IMR-90 (cell line): ENCODE measurements at places on chromosomes 5 and 9. TPM values are rescaled to one million over a fixed set of nuclear protein-coding genes. Genes with fewer than 3 reads are reported as not detected.

DNA sequence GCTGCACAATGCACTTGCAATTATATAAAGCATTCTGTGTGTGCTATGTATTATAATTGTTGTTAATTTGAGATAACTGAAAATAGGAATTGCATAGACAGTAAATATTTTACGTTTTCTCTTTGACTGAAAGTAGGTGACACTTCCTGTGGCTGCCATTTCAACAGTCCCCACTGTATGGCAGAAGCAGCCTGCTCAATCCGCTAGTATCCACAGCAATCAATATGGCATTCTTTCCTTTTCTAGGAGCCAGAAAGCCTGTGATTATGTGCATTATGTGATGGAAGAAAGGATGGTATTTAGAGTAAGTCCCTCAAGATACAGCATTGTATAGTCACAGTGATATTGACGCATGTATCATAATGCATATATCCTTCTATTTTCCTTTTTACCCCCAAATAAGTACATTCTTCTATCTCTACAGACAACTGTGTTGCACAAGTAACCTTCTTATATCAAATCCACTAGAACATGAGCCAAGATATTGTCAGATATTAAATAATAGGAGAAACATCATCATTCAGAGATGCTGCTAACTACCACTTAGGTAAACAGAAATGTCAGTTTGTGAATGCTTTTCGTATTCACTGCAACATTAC, 59.7 kb downstream of the CARTPT start:
- no peak overlapping the region for H3K27ac ChIP-seq
- peaks cover 5% of the 10 kb centered on the region for H3K27me3 ChIP-seq
- H3K4me3 ChIP-seq: no peak overlapping the region
- H3K36me3 ChIP-seq: no peaks in the 10 kb centered on the region
- peak; percentile 14 for DNase-seq

DNA sequence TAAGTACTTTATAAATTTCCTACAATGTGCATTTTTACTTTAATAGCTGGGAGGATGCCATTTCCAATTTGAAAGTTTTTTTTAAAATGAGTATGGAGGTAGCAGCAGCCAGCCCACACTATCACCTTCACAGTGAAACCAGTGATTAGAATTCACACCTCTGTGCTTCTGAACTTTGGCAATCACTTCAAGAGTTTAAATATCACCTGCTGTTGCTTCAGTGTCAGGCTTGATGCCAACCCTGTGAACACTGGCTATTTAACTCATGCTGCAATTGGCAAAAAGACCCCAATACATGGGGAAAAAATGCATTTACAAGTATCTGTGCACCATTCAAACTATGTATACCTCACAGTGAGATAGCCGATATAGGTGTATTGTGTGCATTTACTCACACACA, 57.4 kb downstream of the CDK5RAP2 start:
- DNase-seq: no peak
- peaks cover 26% of the 10 kb centered on the region for H3K36me3 ChIP-seq
- H3K27me3 ChIP-seq: no peaks in the 10 kb centered on the region
- no peaks in the 10 kb centered on the region; the same call in 1 of the 2 replicates for H3K4me1 ChIP-seq
- no peak overlapping the region for H3K27ac ChIP-seq

The LCN1 gene
- not detected in 2 replicates for total RNA-seq

The PSAT1 gene
- total RNA-seq: 88.4 and 98.9 TPM in 2 replicates

The PCDHA6 gene
- under 0.01 TPM in 1 of 2 replicates, not detected in the other for total RNA-seq

The ESM1 gene
- 8.9 and 10.2 TPM in 2 replicates for total RNA-seq

- DNase-seq: no peak
- H3K36me3 ChIP-seq: no peaks in the 10 kb centered on the region
- H3K4me3 ChIP-seq: no peak overlapping the region
- H3K27ac ChIP-seq: no peak overlapping the region
- H3K4me1 ChIP-seq: no peaks in the 10 kb centered on the region
Observed at GRCh38 chr5:107157809-107158208, 512.9 kb downstream of the EFNA5 start.

- H3K36me3 ChIP-seq: no peaks in the 10 kb centered on the region
- peaks cover 1% of the 10 kb centered on the region for H3K27me3 ChIP-seq
- no peak overlapping the region for H3K4me3 ChIP-seq
- H3K27ac ChIP-seq: no peak overlapping the region
- H3K4me1 ChIP-seq: peaks cover 2% of the 10 kb centered on the region; the same call in 1 of the 2 replicates
Observed at GRCh38 chr5:66884564-66885243, 288.5 kb downstream of the MAST4 start.

The CTXN3 gene
- not detected in 2 replicates for total RNA-seq

The PTGER4 gene
- 7.9 and 10.6 TPM in 2 replicates for total RNA-seq

- no peak overlapping the region for H3K4me3 ChIP-seq
- peaks cover 18% of the 10 kb centered on the region for H3K4me1 ChIP-seq
- no peaks in the 10 kb centered on the region for H3K27me3 ChIP-seq
- no peak overlapping the region for H3K27ac ChIP-seq
Observed at GRCh38 chr5:143159031-143159430, 244.5 kb downstream of the NR3C1 start.

The TOMM5 gene
- 159 and 229 TPM in 2 replicates for total RNA-seq

- H3K27me3 ChIP-seq: no peaks in the 10 kb centered on the region
- H3K27ac ChIP-seq: no peak overlapping the region
- no peaks in the 10 kb centered on the region for H3K4me1 ChIP-seq
- no peaks in the 10 kb centered on the region for H3K36me3 ChIP-seq
- DNase-seq: no peak
Observed at GRCh38 chr5:11266331-11266730, 505.3 kb upstream of the DAP start.

- H3K27ac ChIP-seq: peak overlapping the region; percentile 66; the same call in 1 of the 2 replicates
- H3K27me3 ChIP-seq: no peaks in the 10 kb centered on the region
- H3K4me1 ChIP-seq: peaks cover 9% of the 10 kb centered on the region
- peak; percentile 16 for DNase-seq
- H3K4me3 ChIP-seq: peak overlapping the region; percentile 73
Observed at GRCh38 chr9:136886610-136887597, 588 bp downstream of the TRAF2 start.

GRCh38 chr5:143933451-143933850, 121.5 kb downstream of the HMHB1 start:
- H3K4me3 ChIP-seq: no peak overlapping the region
- H3K27me3 ChIP-seq: no peaks in the 10 kb centered on the region
- no peaks in the 10 kb centered on the region for H3K4me1 ChIP-seq
- H3K27ac ChIP-seq: no peak overlapping the region

DNA sequence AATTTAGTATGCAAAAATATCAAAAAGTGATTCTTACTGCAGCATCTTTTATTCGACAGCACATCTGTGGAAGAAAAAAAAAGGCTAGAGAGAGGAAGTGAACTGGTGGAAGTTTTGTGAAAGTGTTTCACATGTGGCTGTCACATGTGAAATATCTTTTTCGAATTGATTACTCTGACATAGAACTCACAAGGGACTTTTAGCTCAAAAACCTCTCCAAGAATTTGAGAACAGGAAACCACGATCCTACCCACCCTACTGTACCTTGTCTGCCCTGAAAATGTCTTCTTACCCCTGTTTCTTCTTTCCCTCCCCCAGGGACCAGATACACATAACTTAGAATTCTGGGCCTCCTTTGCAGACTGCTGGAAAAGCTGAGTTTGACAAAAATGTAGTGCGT, 106.5 kb upstream of the PRRC1 start:
- H3K36me3 ChIP-seq: no peaks in the 10 kb centered on the region
- H3K4me3 ChIP-seq: no peak overlapping the region
- DNase-seq: no peak

GRCh38 chr9:105679257-105680022, 14.9 kb upstream of the TMEM38B start:
- no peak for DNase-seq
- no peaks in the 10 kb centered on the region for H3K4me1 ChIP-seq
- no peak overlapping the region for H3K4me3 ChIP-seq
- peaks cover 7% of the 10 kb centered on the region for H3K27me3 ChIP-seq

GRCh38 chr5:51381761-51382474, 1.3 kb upstream of the ISL1 start:
- H3K36me3 ChIP-seq: no peaks in the 10 kb centered on the region
- no peak overlapping the region for H3K27ac ChIP-seq
- H3K4me3 ChIP-seq: no peak overlapping the region; the same call in 1 of the 2 replicates
- no peak for DNase-seq

- no peaks in the 10 kb centered on the region; the same call in 1 of the 2 replicates for H3K27me3 ChIP-seq
- no peak overlapping the region for H3K4me3 ChIP-seq
- H3K27ac ChIP-seq: no peak overlapping the region
- no peaks in the 10 kb centered on the region for H3K36me3 ChIP-seq
- DNase-seq: no peak
- no peaks in the 10 kb centered on the region for H3K4me1 ChIP-seq
Observed at GRCh38 chr5:108607421-108607820, 140.3 kb upstream of the FER start.

GRCh38 chr5:74206579-74207550, 433.7 kb downstream of the ENC1 start:
- H3K27me3 ChIP-seq: no peaks in the 10 kb centered on the region
- no peaks in the 10 kb centered on the region for H3K36me3 ChIP-seq
- no peak overlapping the region for H3K4me3 ChIP-seq
- peak; percentile 78 for DNase-seq
- no peak overlapping the region for H3K27ac ChIP-seq
- H3K4me1 ChIP-seq: peaks cover 3% of the 10 kb centered on the region; the same call in 1 of the 2 replicates

GRCh38 chr9:136045595-136046553, 49.2 kb downstream of the NACC2 start:
- peaks cover 33% of the 10 kb centered on the region for H3K36me3 ChIP-seq
- H3K27ac ChIP-seq: 0 out of 2 replicates have a peak overlapping the region, but pooled peaks have one; percentile 8
- peak; percentile 63 for DNase-seq
- H3K4me3 ChIP-seq: no peak overlapping the region
- peaks cover 11% of the 10 kb centered on the region for H3K4me1 ChIP-seq
- no peaks in the 10 kb centered on the region for H3K27me3 ChIP-seq

The PCDHGC3 gene
- 21.1 and 21.9 TPM in 2 replicates for total RNA-seq

DNA sequence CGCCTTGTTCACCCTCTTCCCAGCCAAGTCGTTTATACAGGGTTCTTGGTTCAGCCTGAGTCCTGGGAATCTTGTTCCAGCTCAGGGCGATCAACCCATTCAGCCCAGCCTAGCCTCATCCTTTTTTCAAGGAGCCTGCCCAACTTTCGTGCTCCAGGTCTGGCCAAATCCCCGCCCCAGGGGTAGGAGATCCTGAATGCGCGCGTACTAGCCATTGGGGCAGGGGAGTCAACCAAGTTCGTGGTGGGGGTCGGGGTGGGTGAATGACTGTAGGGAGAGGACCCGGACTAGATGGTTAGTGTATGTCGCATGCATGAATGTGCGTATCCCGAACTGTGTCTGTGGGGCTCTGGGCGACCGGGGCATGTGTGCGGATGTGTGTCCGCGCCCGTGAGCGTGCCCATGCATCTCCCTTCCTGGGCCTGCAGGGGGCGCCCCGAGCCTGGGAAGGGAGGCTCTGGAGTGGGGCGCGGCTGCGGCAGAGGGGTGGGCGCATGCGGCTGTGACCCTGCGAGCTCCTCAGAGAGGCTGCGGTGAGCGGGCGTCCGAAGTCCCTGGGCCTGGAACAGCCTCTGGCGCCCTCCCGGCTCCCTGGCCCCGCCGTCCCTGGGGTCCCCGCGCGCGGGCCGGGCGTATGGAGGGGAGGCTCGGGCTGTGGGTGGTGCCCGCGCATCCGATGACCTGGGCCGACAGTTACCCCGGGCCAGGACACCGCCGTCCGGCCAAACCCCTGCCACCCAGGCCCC, 8.7 kb downstream of the CCL21 start:
- no peaks in the 10 kb centered on the region for H3K4me1 ChIP-seq
- H3K27me3 ChIP-seq: peaks cover 7% of the 10 kb centered on the region
- H3K4me3 ChIP-seq: peak overlapping the region; percentile 42
- H3K36me3 ChIP-seq: no peaks in the 10 kb centered on the region

GRCh38 chr9:89891591-89892304, 286.9 kb downstream of the GADD45G start:
- H3K4me1 ChIP-seq: no peaks in the 10 kb centered on the region
- no peaks in the 10 kb centered on the region for H3K36me3 ChIP-seq
- H3K27ac ChIP-seq: no peak overlapping the region
- no peaks in the 10 kb centered on the region; the same call in 1 of the 2 replicates for H3K27me3 ChIP-seq

DNA sequence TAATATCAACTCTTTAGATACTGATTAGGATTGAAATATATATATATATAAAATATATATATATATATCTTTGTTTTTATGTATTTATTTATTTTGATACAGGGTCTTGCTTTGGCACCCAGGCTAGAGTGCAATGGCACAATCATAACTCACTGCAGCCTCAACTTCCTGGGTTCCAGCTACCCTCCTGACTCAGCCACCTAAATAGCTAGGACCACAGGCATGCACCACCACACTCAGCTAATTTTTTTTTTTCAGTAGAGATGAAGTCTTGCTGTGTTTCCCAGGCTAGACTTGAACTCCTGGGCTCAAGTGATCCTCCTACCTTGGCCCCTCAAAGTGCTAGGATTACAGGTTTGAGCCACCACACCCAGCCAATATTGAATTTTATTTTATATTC, 20.6 kb upstream of the CDH6 start:
- H3K4me1 ChIP-seq: peaks cover 2% of the 10 kb centered on the region; the same call in 1 of the 2 replicates
- no peaks in the 10 kb centered on the region for H3K36me3 ChIP-seq
- H3K4me3 ChIP-seq: no peak overlapping the region
- no peaks in the 10 kb centered on the region for H3K27me3 ChIP-seq
- no peak overlapping the region for H3K27ac ChIP-seq
- no peak for DNase-seq

DNA sequence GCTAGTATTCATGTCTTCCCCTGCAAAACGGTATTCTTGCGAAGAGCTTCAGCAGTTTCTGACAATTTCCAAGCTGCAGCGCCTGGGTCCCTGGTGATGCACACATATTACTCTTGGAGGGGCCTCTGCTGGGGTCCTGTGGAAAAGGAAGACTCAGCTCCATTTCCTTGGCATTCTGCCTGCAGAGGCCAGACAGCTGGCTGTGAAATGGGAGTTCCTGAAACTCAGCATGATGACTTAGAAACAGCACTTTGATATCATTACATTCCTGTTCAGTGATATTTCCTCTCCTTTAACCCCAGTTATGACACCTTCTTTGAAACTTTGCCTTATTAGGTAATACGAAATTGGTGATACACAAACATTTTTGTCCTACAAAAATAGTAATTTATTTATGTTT, 98.5 kb downstream of the APBA1 start:
- H3K36me3 ChIP-seq: no peaks in the 10 kb centered on the region
- H3K27me3 ChIP-seq: no peaks in the 10 kb centered on the region
- DNase-seq: peak; percentile 62

DNA sequence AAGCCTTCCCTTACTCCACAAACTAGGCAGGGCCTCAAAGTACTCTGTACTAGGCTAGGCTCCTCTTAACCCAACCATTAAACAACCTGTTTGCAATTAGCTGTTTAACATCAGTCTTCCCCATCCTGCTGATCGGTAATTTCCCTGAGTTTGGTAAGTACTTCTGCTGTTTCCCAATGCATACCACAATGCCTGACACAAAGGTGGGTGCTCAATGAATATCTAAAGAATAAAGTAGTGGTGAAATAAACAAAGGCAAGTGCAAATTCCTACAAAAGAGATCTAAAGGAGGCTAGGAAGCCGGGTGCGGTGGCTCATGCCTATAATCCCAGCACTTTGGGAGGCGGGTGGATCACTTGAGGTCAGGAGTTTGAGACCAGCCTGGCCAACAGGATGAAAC, 25.0 kb downstream of the FBXW2 start:
- no peak overlapping the region for H3K27ac ChIP-seq
- H3K27me3 ChIP-seq: no peaks in the 10 kb centered on the region
- H3K4me3 ChIP-seq: no peak overlapping the region
- DNase-seq: no peak
